ENCODE measurements at places on chromosomes 4 and X.
A peak's percentile ranks its signal among the peaks of the same experiment; 100 is the strongest.

DNA sequence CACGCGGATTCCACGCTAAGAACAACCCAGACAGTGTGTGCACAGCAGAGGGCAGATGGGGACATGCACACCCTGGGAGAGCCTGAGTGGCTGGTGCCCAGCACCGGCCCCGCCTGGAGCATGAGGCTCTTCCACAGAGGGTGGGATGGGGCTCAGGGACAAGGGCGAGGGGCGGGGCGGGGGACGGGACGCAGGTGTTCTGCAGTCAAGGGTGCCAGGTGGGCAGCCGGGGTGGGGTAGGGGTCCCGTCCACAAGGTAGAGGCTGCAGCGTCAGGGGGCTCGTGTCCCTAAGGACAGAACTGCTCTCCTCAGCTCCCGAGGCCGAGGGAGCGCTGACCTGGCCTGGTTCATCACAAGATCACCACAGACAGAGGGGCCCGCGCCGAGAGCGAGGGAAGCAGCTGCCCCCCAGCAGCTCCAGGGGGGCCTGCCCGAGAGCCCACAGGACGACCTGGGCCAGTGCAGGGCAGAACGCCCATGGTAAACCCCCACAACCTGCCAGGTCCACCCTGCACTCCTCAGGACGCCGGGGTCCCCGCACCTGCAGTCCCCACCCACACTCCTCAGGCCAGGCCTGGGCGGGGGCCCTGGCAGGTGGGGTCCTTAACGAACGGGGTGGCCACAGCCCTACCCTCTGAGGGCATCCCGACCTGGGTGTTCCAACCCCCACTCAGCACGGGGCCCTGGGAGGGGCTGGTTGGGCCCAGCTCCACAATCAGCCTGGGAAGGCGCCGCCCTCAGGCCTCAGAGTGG lies 26.7 kb downstream of the CTBP1 start:
- no peak for DNase-seq

DNA sequence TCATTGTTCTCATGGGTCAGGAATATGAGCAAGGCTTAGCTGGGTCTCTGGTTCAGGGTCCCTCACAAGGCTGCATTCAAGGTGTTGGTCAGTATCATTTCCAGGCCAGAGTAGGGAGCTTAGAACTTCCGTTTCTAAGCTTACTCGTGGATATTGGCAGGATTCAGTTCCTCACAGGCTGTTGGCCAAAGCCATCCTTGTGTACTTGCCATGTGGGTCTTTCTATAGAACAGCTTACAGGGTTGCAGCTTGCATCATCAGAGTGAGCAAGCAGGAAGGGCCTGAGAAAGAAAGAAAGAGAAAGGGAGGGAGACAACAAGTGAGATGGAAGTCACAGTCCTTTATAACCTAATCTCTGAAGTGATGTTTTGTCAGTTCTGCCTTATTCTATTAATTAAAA lies 5.1 kb upstream of the LIMCH1 start:
- DNase-seq: no peak

DNA sequence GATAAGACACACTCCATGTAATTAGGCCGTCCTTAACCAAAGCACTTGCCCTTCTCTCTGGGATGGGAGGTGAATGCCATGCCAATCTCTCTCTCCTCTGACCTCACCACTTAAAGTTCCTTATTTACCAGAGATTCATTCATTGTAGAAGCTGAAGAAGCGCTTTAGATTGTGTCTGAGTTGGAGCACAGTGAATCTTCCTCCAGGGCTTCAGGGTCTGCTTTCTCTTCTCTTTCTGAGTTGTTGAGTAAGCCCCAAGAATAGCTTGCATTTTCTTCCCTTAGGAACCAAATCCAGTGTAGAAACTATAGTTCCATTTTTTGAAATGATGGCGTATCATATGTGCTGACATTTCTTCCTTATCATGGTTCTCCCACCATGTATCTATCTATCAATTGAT lies 104.5 kb upstream of the MAML3 start:
- no peak for DNase-seq

DNA sequence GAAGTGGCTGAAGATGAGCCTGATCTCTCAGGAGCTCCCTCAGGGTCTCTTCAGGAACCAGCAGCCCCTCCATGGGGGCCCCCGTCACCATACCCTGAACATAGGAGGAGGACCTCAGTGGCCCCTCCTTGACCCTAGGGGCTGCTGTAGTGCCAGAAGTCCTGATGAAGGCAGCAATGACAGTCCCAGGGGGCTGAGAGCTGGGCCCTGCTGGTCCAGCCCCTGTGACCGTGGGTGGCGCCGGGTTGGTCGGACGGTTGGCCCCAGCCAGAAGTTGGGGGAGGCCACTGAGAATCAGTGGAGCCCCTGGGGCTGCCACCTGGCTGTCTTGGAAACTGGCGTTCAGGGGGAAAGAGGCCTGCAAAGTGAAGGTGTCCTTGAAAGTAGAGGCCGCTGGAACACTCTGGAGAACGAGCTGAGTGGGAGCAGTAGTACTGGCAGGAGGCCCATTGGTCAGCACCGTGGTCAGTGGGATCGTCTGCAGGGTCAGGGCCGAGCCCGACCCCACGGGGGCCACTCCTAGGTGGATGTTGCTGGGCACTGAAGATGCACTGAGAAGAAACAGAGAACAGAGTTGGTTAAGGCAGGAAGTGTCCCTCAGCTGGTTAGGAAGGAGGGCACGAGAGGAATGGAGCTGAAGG lies 43.2 kb downstream of the ELF4 start:
- no peak for DNase-seq

- DNase-seq: no peak
Measured at GRCh38 chr4:4585012-4585670, 43.3 kb upstream of the STX18 start.

- no peak for DNase-seq
Measured at GRCh38 chr4:55610381-55610780, 18.3 kb upstream of the PDCL2 start.

- DNase-seq: no peak
Measured at GRCh38 chrX:105136786-105137185, 83.7 kb downstream of the TEX13A start.

DNA sequence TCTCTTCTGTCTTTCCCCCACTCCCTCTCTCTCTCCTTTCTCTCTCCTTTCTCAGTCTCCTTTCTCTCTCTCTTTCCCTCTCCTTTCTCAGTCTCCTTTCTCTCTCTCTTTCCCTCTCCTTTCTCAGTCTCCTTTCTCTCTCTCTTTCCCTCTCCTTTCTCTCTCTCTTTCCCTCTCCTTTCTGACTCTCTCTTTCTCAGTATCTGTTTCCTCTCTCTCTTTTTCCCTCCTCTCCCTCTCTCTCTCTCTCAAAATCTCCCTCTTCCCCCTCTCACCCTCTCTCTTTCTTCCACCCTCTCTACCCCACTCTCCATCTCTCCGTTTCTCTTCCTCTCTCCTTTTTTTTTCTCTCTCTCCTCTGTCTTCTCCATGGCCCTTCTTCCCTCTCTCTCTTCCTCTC lies 258.8 kb downstream of the ASMT start:
- no peak for DNase-seq

- DNase-seq: peak; percentile 10
Measured at GRCh38 chr4:148443512-148444295, 1.5 kb upstream of the NR3C2 start.

- DNase-seq: no peak
Measured at GRCh38 chr4:113553082-113553481, 208.5 kb downstream of the CAMK2D start.

GRCh38 chr4:39710098-39710896 lies 12.4 kb downstream of the UBE2K start:
- DNase-seq: no peak

- DNase-seq: no peak
Measured at GRCh38 chr4:48902266-48902665, 4.3 kb downstream of the OCIAD2 start.

GRCh38 chr4:138680989-138681604 lies 334.5 kb upstream of the NOCT start:
- peak; percentile 58 for DNase-seq

Measured in stimulated activated CD4-positive, alpha-beta T cell treated with anti-CD3 and anti-CD28 coated beads, Interleukin-15, amount 100 ng/mL, for 48 hours (primary cell).